ENCODE measurements at places on chromosomes 16 and 17. TPM values are rescaled to one million over a fixed set of nuclear protein-coding genes. Genes with fewer than 3 reads are reported as not detected.

DNA sequence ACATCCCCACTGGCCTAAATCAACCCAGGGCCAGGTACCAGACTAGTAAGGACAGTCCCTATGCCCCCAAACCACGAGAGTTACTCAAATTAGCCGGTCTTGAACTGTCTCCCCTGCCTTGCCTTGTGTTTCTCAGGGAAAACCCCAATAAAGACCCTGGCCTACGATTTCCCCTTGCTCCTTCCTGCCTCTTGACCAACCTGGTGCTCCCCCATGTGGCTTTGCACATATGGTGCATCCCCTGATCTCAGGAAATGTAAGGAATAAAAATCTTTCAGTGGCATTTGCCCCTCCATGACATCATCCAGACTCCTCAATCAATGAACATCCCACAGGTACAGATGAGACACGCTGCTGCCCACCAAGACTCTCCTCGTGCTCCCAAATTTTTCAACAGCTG is 87.9 kb downstream of the ZNF18 start:
- no peak overlapping the region for H3K4me3 ChIP-seq
- no peak overlapping the region for H3K27ac ChIP-seq
- H3K4me1 ChIP-seq = no peaks in the 10 kb centered on the region
- H3K36me3 ChIP-seq = no peaks in the 10 kb centered on the region
- H3K27me3 ChIP-seq = no peaks in the 10 kb centered on the region

- DNase-seq = no peak
- H3K27ac ChIP-seq = peak overlapping the region; percentile 88
- H3K4me1 ChIP-seq = peaks cover 69% of the 10 kb centered on the region
Measured at GRCh38 chr16:84614073-84614459, 3.8 kb downstream of the COTL1 start.

DNA sequence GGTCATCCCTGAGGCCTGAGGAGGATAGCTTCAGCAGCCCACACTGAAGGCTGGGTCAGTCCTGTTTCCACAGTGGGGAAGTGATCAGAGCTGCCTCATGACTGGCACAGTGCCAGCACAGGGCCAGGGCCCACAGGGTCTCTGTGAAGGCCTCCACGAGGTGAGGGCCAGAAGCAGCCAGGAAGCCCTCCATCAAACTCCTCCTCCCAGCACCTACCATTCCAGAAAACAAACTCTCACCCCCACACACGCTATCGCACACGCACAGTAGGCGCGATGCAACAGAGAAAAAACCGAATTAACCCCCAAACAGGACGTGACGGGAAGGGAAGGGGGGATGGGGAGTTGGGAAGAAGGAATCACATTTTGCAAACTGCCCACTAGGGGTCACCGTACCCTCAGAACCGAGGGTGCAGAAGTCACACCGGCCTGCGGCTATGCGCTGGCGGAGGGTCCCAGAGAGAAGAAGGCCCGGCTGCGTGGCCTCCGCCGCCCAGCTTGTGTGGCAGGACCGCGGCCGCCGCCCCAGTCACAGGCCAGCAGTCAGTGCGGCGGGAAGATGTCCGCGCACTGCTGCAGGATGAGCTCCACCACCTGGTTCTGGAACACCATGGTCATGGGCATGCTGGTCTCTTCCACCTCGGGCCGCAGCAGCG is 37.6 kb downstream of the ARHGAP27 start:
- H3K36me3 ChIP-seq = peaks cover 7% of the 10 kb centered on the region
- no peaks in the 10 kb centered on the region for H3K27me3 ChIP-seq
- peaks cover 8% of the 10 kb centered on the region for H3K4me1 ChIP-seq
- no peak overlapping the region for H3K4me3 ChIP-seq

DNA sequence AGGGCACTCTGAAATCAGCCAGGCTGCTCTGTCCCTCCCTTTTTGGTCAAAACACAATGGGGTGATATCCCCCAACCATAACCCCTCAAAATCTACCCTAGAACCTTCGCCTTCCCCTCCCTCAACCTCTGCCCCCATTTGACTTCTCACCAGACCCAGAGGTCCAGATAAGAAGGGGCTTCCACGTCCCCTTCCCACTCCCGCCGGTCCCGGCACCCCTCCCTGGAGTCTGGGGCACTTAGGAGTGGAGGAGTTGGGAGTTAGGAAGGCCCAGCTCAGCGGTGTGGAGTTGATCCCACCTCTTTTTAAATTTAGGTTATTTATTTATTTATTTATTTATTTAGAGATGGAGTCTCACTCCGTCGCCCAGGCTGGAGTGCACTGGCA is 619 bp upstream of the TMEM92 start:
- H3K27ac ChIP-seq = no peak overlapping the region
- DNase-seq = no peak
- H3K4me3 ChIP-seq = no peak overlapping the region

DNA sequence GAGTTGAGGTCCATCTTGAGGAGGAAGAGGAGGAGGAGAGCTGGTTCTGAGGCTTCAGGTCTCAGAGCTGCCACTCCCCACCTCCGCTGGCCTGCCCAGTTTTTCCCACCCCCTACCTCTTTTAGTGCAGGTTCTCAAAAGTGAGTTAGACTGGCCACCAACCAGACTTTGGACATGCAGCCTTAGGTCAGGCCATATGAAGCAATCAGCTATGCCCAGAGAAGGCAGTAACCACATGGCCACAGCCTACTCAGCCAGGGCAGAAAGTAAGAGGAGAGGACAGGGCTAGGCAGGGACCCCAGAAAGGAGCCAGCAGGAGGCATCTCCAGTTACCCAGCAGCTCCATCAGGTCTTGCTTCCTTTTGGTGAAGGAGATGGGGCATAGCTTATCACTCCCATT is 9.0 kb downstream of the MYO15A start:
- no peak overlapping the region for H3K4me3 ChIP-seq
- DNase-seq = no peak
- H3K27ac ChIP-seq = no peak overlapping the region
- no peaks in the 10 kb centered on the region for H3K4me1 ChIP-seq

- H3K36me3 ChIP-seq = no peaks in the 10 kb centered on the region
- DNase-seq = no peak
- no peak overlapping the region for H3K27ac ChIP-seq
- H3K4me3 ChIP-seq = no peak overlapping the region
- H3K4me1 ChIP-seq = no peaks in the 10 kb centered on the region
Measured at GRCh38 chr17:12637745-12638651, 27.7 kb upstream of the MYOCD start.

DNA sequence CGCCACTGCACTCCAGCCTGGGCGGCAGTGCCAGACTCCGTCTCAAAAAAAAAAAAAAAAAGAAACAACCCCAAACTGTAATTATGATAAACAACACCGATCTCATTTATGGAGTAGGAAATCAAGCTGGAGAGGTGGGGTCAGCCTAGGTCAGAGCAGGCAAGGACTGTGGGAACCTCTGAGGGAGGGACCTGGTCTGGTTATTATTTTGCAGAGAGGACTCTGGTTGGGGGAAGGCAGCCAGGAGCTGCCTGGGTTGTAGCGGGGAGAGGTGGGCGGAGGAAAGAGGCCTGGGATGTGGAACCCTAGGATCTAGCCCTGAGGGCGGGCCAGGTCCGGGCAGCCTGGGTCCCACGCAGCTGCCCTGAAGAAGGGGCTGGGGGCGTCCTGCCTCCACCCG is 10.9 kb upstream of the HS3ST6 start:
- DNase-seq = no peak
- peak overlapping the region; percentile 44 for H3K4me3 ChIP-seq
- peaks cover 2% of the 10 kb centered on the region for H3K4me1 ChIP-seq
- H3K27me3 ChIP-seq = peaks cover 9% of the 10 kb centered on the region
- H3K36me3 ChIP-seq = no peaks in the 10 kb centered on the region
- H3K27ac ChIP-seq = no peak overlapping the region

DNA sequence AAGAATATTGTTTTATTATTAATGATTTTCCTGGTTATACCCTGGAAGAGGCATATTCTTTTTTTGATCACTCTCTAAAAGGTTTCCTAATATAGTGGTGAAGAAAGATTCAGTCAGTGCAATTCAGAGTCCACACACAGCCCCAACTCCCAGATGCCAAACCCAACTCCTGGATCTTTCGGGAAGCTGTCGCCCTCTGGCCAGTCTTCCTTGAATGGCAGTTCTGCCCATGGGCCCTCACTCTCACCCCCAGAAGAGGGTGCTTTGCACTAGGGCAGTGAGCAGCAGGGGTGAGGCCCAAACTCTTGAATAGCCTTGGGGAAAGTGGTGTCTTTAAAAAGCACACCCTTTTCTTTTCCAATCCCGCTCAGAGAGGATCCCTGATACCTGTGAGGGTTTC is 11.0 kb downstream of the KRT32 start:
- H3K4me3 ChIP-seq = no peak overlapping the region
- H3K4me1 ChIP-seq = no peaks in the 10 kb centered on the region
- no peaks in the 10 kb centered on the region for H3K27me3 ChIP-seq
- H3K27ac ChIP-seq = no peak overlapping the region
- no peaks in the 10 kb centered on the region for H3K36me3 ChIP-seq

DNA sequence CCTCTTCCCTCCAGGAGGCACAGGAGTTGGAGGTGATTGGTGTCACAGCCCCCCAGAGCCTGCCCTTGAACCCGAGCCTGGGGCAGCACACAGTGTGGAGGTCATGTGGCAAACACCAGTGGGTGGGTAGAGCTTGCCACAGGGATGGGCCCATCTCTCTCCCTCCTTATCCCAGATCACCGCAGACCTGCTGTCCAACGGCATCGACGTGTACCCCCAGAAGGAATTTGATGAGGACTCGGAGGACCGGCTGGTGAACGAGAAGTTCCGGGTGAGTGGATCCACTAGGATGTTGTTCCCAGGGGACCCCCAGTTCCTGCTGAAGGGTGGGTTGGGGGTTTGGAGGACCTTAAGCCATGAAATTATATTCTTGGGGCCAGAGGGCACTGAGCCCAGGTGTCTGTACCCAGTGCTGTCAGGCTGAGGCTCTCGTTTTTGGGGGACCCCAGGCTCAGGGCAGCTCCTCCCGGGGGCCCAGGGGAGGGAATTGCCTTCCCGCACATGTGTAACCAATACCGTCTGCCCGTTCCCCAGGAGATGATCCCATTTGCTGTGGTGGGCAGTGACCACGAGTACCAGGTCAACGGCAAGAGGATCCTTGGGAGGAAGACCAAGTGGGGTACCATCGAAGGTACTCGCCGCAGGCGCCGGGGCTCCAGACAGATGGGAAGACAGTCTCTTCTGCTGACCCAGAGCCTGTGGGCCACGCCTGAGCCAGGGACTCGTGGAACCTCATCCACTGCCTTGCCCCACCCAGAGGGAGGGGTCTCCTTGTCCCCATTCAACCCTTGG is 351.9 kb downstream of the SEC14L1 start:
- no peak overlapping the region for H3K4me3 ChIP-seq
- no peak for DNase-seq
- H3K36me3 ChIP-seq = peaks cover 21% of the 10 kb centered on the region

GRCh38 chr16:48011878-48012658 is 143.7 kb downstream of the ABCC12 start:
- H3K4me1 ChIP-seq = no peaks in the 10 kb centered on the region
- no peaks in the 10 kb centered on the region for H3K36me3 ChIP-seq
- no peaks in the 10 kb centered on the region for H3K27me3 ChIP-seq
- H3K27ac ChIP-seq = no peak overlapping the region
- DNase-seq = no peak

- no peak overlapping the region for H3K4me3 ChIP-seq
- peaks cover 27% of the 10 kb centered on the region for H3K36me3 ChIP-seq
- H3K4me1 ChIP-seq = no peaks in the 10 kb centered on the region
- no peak for DNase-seq
- H3K27ac ChIP-seq = peak overlapping the region; percentile 20
Measured at GRCh38 chr17:80374039-80374731, 40.8 kb upstream of the ENDOV start.

GRCh38 chr16:85263239-85263585 is 150.9 kb upstream of the CIBAR2 start:
- H3K4me1 ChIP-seq = peaks cover 12% of the 10 kb centered on the region
- peaks cover 18% of the 10 kb centered on the region for H3K27me3 ChIP-seq
- no peaks in the 10 kb centered on the region for H3K36me3 ChIP-seq
- no peak for DNase-seq
- H3K4me3 ChIP-seq = no peak overlapping the region
- no peak overlapping the region for H3K27ac ChIP-seq

GRCh38 chr17:75404223-75404730 is 1.2 kb downstream of the GRB2 start:
- peaks cover 23% of the 10 kb centered on the region for H3K36me3 ChIP-seq
- peak; percentile 53 for DNase-seq
- peak overlapping the region; percentile 98 for H3K4me3 ChIP-seq
- no peaks in the 10 kb centered on the region for H3K27me3 ChIP-seq
- H3K27ac ChIP-seq = peak overlapping the region; percentile 98

- peak overlapping the region; percentile 90 for H3K27ac ChIP-seq
- peaks cover 19% of the 10 kb centered on the region for H3K36me3 ChIP-seq
- H3K4me3 ChIP-seq = peak overlapping the region; percentile 35
Measured at GRCh38 chr17:74513987-74514631, 17.2 kb downstream of the CD300LB start.

DNA sequence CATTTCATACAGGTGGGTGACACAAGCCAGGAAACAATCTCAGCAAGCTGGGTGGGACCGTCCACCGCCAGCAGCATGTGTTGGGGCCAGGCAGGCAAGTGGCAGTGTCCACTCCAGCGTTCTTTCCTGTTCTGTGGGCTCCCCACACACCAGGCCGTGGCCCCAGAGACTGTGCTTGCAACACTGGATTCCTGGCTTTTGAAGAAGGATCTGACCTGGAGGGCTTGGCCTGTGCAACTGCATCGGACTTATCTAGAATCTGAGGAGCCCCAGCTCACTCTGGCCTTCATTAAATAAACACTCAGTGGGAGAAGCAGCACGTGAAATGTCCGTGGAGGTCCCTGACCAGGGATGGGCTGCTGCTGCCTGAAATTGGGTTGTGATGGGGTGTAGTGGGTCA is 3.2 kb downstream of the KSR1 start:
- no peak overlapping the region for H3K4me3 ChIP-seq
- no peaks in the 10 kb centered on the region for H3K27me3 ChIP-seq
- no peak for DNase-seq
- H3K27ac ChIP-seq = no peak overlapping the region
- peaks cover 24% of the 10 kb centered on the region for H3K36me3 ChIP-seq
- peaks cover 53% of the 10 kb centered on the region for H3K4me1 ChIP-seq

- no peaks in the 10 kb centered on the region for H3K27me3 ChIP-seq
- no peak overlapping the region for H3K4me3 ChIP-seq
- H3K4me1 ChIP-seq = peaks cover 7% of the 10 kb centered on the region
- H3K27ac ChIP-seq = no peak overlapping the region
- H3K36me3 ChIP-seq = no peaks in the 10 kb centered on the region
Measured at GRCh38 chr16:48123104-48123788, 32.5 kb downstream of the ABCC12 start.

Gene ABCC11
- total RNA-seq = 0.14 TPM

Gene OTOP2
- total RNA-seq = not detected

Gene KRT33B
- total RNA-seq = not detected

Gene HOXB2
- total RNA-seq = 7.4 TPM

Gene SLC35B1
- 58.6 TPM for total RNA-seq

Gene TMIGD1
- not detected for total RNA-seq

Gene WNK4
- total RNA-seq = 0.25 TPM

Gene KRT39
- not detected for total RNA-seq

Gene PDIA2
- not detected for total RNA-seq

Gene NPIPB9
- 1.8 TPM for total RNA-seq

Gene KRT17
- total RNA-seq = not detected

Gene ACACA
- total RNA-seq = 68.3 TPM

Gene DOC2B
- 0.06 TPM for total RNA-seq

Gene ASPHD1
- total RNA-seq = 1.3 TPM

Gene COL1A1
- total RNA-seq = 0.78 TPM

Gene KIAA0513
- 3.3 TPM for total RNA-seq

Gene SLC6A2
- not detected for total RNA-seq
